Activated CD4-positive, alpha-beta T cell treated with anti-CD3 and anti-CD28 coated beads, Interleukin-2, amount 50 U/mL, for 48 hours (primary cell): ENCODE measurements at places on chromosomes 1 and 21.
A peak's percentile ranks its signal among the peaks of the same experiment; 100 is the strongest.

DNA sequence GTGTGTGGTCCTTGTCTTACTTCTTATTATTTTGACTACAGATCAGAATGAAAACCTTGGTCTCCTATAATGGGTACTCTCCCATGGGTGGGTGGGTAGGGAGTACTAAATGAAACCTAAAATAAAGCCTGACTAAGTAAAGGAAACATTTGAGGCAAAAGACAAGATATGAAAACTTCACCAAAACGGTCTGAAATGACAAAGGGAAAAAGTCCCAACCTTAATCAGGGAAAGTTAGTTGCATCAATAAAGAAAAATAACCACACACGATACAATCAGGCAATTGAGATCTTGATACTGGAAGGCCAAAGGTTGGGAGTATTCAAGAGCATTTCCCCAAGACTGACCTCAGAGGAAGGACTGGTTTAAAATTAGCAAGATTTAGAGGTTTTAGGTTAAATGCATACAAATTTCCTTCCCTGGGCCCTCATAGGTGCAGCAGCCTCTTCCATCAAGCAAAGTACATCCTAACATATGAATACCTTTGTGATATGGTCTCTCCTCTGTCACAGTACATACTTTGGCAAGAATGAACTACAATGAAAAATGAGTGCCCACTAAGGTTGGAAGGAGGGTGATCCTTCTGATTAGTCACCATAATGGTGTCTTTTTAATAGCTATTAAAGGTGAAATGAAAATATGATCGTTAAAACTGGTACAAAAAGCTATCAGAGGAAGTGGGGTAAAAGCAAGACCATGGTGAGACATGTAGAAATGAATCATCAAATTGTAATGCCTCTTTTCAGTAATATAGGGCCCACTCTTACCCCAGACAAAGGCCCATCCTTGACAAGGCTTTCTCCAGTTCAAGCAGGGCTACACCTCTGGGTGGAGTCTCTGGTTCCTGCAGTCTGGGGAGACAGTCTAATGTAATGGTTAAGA, 15.3 kb upstream of the TNFSF4 start:
- DNase-seq, result no peak

DNA sequence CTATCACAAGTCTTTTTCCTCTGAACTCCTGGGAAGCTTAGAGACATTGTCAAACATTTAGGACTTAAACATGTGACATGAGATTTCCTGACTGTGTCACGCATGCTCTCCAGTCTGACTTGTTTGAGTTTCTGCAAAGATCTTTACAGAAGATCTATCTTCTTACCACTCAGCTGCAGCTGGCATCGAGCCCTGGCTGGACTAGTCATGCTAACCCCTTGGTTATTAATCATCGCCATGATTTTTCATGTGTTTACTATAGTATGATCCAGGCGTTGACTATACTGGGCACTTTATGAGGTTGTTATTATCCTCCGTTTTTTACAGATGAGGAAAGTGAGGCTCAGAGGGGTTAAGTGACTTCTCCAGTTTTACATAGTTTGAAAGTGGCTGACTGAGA, 18.1 kb upstream of the IRF2BP2 start:
- no peak for DNase-seq

- no peak for DNase-seq
These were observed 170.6 kb downstream of the PDE4B start for GRCh38 chr1:65963156-65963888.

- no peak for DNase-seq
These were observed 48.0 kb downstream of the ABCA4 start for GRCh38 chr1:94072840-94073522.

GRCh38 chr1:203581841-203582240, 44.8 kb upstream of the ATP2B4 start:
- DNase-seq, result no peak

DNA sequence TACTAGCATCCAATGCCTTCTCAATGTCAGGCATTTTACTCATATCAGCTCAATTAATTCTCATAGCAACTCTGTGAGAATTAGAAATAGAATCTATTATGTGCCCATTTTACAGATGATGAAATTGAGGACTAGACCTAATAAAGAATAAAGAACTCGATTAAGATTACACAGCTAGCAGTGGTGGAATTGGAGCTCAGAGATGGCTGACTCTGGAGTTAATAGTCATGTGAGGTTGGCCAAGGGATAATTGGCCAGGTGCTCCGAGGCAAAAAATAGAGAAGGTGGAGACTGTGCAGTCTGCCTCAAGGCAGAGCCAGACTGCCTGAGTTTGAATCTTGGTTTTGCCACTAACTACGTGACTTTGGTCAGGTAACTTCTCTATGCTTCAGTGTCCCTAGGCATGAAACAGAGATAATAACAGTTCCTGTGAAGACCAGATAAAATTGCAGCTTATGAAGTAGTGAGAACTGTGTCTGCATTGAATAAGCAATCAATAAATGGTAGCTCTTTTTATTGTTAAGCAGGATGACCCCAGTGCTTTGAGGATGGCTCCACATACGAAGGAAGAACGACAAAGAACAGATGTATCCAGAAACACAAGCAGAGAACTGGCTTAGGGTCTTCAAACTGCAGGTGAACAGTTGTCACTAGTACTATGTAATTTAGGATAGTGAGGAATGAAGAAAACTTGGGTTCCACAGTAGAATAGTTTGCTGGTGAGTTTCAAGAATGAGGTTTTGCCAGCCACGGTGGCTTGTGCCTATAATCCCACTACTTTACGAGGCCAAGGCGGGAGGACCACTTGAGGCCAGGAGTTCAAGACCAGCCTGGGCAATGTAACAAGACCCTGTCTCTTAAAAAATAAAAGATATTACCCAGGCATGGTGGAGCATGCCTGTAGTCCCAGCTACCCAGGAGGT, 6.9 kb upstream of the CCSAP start:
- DNase-seq, result no peak

DNA sequence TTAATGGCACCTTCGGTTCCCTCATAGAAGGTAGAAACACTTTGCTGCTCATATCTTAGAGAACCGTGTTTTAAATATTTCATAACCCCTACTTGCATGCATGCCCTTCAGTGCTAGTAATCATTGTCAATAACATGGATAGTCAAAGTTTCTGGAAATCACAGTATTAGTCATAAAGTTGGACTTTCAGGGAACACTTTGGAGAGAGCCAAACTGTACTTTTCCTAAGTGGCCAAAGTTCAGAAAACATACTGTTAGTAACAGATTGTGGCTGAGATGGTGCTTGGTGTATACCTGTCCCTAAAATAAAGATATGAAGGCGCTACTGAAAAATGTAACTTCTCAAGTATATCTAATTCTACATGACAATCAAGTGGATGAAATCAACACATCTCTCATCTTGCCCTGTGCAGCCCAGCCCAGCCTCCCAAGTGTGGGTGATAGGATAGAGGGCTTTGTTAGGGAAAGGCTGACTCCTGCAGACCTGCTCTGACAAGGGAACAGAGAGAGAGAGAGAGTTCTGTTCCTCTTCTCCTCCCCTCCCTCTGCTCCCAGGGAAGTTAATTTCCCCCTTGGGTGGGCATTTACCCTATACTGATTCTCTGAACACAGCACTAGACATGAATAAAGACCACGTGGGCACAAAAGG, 14.4 kb downstream of the MYOC start:
- no peak for DNase-seq

- no peak for DNase-seq
These were observed 12.6 kb downstream of the DR1 start for GRCh38 chr1:93358293-93358692.

GRCh38 chr1:23593556-23594148, 34.4 kb upstream of the ID3 start:
- DNase-seq, result no peak

DNA sequence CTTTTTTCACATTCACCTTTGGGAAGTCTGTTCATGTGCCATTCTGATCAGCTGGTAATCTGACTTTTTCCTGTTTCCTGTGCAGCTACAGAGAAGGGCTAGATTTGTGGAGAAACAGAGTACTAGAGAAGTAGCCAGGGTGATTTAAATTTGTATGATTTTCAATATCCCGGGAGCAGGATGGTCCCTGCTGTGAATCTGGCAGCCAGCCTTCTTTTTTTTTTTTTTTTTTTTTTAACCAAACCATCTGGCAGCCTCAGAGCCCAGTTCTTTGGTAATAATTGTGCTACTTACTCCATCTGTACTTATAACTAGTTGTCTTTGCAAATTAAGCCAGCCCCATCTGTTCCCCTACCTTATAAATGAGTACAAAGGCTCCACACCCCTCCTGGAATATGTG, 248.6 kb upstream of the DEPDC1 start:
- DNase-seq, result no peak

- no peak for DNase-seq
These were observed 51.5 kb downstream of the CTH start for GRCh38 chr1:70462611-70463010.

- DNase-seq, result no peak
These were observed 287.0 kb downstream of the ASTN1 start for GRCh38 chr1:176877557-176877956.

DNA sequence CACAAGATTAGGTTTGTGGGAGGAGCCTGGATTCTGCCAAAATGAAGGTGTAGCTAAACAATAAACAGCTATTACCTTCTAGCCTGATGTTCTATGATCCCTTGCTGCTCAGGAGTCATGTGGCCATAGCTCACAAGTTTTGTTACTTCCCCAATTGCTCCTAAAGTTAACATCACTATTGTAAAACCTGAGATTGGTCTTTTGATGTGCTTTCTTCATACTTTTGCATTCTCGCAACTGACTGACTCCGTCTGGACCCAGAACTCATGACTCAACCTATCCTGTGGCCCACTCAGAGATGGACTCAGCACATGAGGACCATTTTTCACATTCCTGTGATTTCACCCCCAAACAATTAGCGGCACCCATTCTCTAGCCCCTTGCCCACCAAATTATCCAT, 69.1 kb downstream of the PTGS2 start:
- DNase-seq, result no peak

DNA sequence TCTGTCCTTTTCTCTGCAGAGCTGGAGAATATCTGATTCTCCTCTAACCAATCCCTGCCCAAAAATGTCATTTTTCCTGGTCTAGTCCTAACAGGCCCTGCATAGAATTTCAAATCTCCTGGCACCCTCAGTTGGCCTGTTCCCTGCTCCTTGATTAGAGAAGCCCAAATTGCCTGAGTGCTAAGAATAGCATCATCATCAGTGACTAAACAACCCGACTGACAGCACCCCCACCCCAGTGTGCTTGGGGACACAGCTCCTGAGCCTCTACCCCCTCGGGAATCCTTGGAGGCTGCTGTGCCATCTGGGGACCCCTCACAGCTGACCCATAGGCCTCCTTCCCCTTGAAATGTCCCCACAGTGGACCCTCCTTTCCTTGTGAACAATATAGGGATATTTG, 94.4 kb downstream of the DDX20 start:
- no peak for DNase-seq

DNA sequence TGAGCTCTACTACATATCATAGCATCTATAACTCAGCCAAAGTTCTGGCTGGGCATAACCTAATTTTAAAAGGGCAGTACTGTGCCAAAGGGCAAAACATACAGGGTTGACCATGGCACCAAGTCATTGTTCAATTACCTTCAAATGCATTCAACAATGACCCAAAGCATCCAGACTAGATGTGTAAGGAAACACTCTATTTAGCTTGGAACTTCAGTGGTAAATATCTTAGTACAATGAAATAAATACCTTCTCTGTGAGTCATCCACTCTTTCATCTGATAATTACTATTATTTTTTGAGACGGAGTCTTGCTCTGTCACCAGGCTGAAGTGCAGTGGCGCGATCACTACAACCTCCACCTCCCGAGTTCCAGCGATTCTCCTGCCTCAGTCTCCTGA, 70.0 kb downstream of the NVL start:
- no peak for DNase-seq

GRCh38 chr1:118556936-118557335, 371.9 kb upstream of the SPAG17 start:
- no peak for DNase-seq

DNA sequence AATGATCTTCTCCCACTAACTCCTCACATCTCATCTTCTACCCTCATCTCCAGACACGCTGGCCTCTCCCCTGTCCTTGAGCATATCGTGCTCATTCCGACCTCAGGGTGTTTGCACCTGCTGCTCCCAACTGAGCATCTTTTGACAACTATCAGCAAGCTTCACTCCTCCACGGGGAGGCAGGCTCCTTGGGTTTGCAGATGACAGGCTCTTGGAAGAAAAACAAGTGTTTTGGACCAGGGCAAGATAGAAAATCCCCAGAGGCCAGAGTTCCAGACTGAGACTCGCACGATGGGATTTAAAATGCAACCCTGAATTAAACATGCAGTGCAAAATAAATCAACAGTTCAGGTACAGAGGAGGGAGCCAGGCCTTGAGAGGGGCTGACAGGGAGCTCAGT, 246.7 kb downstream of the PTPRU start:
- no peak for DNase-seq

- DNase-seq, result no peak
These were observed 64.8 kb downstream of the EPHB2 start for GRCh38 chr1:22775478-22775877.

GRCh38 chr1:44707959-44708831, 22.8 kb downstream of the RNU5D-1 start:
- peak; percentile 29 for DNase-seq

- DNase-seq, result no peak
These were observed 104.5 kb downstream of the PCNX2 start for GRCh38 chr1:233190987-233191386.

DNA sequence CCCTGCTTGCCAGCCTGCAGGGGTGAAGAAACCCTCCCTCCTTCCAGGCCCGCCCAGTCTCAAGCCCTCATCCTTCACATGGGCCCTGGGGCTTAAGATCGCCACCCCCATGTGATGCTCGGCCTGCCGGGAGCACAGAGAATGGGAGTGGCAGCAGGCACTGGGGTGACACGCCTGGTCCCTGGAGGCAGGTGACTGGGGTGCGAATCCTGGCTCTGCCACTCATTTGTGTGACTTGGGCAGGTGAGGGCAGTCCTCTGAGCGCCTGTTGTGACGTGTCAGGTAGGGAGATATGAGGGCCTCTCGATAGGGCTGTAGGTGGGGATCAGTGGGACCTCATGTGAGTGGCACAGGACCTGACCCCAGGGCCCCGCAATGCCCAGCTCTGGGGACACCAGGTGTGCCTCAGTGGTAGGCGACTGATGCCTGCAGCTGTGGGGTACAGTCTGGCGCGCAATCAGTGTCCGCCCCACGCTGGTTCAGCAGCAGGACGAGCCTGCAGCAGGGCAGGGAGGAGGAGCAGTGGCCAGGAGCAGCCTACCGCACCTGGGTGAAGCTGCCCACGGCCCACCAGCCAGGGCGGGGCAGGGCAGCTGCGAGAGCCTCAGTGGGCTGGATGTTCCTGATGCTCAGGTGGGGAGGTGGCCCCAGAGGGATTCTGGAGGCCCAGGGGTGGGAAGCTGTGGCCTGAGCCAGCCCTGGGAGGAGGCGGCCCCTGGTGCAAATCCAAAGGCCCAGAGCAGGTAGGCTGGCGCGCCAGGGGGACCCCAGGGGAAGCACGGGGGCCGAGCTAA, 6.2 kb downstream of the SH2D5 start:
- DNase-seq, result no peak

DNA sequence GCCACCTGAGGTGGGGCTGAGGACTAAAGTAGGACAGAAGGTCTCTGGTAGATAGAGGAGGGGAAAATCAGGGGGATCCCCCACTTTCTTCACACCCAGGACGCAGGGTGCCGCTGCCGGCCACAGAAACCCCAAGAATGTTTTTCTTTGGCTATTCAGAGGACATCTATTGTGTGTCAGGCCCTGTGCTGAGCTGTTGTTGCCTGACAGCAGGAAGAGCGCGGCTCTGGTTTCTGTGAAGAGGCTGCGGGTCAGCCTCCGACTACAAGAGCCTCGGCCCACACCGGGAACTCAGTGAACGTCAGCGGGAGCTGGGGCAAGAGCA, 407 bp upstream of the PIGV start:
- DNase-seq, result peak; percentile 78

- DNase-seq, result no peak
These were observed 2.8 kb downstream of the PI4KB start for GRCh38 chr1:151324390-151324930.
